Iris pigment epithelial cell (primary cell): ENCODE measurements at places on chromosomes 6 and 20.

DNA sequence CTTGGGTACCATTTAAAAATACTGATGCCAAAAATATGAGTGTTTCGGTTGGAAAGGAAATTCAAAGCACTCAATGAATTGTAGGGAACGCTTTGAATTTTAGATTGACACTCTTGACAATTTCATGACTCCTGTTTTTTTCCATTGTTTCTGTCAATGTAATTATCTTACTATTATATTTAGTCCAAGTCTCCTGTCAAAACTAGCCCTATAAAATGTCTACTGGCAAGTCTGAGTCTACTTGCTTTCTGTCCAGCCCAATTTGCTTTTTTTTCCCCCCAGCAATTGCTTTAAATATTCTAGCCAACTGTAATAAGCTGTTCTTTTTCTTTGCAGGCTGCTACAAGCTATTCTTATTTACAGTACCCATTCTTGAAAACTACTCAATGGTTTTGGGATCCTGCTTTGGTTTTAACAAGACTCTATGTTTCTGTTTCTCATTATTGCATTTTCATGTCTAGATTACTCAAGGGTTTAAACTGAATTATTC, 1103.9 kb upstream of the GJE1 start:
- DNase-seq = no peak

GRCh38 chr6:91865889-91866288, 1279.0 kb upstream of the MAP3K7 start:
- no peak for DNase-seq

DNA sequence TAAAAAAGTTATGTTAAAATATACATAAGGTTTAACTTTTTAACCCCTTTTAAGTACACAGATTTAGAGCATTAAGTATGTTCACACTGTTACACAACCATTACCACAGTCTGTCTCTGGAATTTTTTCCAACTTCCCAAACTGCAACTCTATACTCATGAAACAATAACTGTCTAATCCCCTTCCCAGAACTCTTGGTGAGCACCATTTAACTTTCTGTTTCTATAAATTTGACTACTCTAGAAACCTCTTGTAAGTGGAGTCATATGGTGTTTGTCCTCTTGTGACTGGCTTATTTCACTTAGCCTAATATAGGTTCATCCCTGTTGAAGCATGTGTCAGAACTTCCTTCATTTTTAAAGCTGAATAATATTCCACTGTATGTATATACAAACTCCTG, 98.1 kb downstream of the MAP3K7 start:
- DNase-seq = peak; percentile 20

GRCh38 chr6:149049230-149049629, 268.3 kb upstream of the TAB2 start:
- peak; percentile 65 for DNase-seq

DNA sequence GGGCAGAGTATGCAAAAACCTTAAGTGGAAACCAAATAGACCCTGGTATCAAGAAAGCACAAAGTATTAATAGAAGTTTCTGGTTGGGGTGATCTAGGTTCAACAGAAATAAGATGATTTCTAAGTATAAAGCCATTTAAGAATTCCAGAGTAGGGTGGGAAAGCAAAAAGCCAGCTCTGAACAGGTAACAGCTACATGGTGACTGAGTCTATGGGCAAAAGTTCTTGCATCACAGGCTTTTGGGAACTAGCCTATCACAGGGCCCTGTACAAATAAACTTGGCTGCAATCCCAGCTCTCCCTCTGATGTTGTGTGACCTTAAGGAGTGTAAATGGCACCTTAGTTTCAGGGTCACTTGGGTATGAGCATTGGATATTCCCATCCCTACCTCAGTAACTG, 5.5 kb downstream of the TCF19 start:
- peak; percentile 28 for DNase-seq

- DNase-seq = no peak
Observed at GRCh38 chr6:18340781-18341551, 46.2 kb upstream of the RNF144B start.

- DNase-seq = no peak
Observed at GRCh38 chr20:47665221-47665991, 119.9 kb downstream of the SULF2 start.

GRCh38 chr6:166514196-166514595, 72.3 kb downstream of the RAMACL start:
- DNase-seq = no peak

DNA sequence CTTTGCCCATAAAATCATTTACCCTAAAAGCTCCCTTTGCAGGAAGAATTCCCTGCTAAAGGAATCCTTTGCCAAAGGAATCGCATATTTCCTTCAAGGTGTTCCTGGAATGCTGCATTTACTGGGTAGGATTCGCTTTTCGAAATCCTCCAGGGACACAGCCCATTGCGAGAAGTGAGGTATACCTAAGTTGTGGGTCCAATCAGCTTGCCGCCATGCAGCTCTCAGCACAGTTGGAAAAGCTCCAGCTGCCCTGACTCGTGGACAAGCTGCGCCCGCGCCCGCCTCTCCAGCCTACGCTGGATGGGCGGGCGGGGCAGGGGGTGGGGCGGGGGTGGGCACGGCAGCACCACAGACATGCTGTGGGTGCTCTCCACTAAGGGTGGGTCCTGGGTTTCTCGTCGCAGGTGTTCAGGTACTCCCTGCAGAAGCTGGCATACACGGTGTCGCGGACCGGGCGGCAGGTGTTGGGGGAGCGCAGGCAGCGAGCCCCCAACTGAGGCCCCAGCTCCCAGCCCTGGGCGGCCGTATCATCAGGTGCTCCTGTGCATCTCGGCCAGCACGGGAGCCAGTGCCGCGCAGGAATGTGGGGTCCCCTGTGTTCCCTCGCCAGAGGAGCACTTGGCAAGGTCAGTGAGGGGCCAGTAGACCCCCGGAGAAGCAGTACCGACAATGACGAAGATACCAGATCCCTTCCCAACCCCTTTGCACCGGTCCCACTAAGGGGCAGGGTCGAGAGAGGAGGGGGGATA, 1.4 kb downstream of the NNAT start:
- DNase-seq = peak; percentile 68

GRCh38 chr20:13412806-13413445, 191.9 kb downstream of the ISM1 start:
- DNase-seq = peak; percentile 5

DNA sequence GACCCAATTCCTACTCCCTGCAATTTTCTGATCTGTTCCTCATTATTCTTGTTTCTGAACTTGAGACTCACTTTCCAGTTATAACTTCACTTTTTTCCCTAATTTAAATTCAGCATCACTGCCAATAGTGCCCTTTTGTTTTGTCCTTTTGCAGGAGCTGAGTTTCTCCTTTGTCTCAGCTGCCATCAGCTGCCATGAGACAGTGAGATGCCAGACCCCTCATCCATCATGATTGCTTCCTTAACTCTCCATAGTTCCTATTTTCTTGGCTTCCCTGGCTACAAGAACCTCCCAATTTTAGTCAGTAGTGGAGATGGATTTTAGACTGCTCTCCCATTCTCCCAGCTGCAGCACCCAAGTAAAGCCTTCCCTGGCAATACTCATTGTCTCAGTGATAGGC, 518.1 kb downstream of the HDGFL1 start:
- DNase-seq = no peak

DNA sequence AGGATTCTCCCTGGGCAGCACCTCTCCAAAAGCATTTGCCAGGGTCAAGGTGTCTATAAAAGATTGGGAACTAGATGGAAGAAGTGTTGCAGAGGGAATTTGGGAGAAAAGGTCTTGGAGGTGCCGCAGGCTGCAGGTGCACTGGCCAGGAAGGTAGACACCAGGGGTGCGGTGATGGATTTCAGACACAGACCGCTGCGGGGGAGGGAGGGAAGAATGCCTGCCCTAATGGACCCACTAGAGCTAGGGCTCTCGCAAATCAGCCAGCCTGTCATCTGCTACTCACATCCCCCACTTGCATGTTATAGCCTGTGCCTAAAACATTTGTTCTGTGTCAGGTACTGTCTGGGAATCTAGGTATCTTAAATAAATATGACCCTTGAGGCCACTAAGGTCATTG, 193.6 kb upstream of the SLC24A3 start:
- no peak for DNase-seq

DNA sequence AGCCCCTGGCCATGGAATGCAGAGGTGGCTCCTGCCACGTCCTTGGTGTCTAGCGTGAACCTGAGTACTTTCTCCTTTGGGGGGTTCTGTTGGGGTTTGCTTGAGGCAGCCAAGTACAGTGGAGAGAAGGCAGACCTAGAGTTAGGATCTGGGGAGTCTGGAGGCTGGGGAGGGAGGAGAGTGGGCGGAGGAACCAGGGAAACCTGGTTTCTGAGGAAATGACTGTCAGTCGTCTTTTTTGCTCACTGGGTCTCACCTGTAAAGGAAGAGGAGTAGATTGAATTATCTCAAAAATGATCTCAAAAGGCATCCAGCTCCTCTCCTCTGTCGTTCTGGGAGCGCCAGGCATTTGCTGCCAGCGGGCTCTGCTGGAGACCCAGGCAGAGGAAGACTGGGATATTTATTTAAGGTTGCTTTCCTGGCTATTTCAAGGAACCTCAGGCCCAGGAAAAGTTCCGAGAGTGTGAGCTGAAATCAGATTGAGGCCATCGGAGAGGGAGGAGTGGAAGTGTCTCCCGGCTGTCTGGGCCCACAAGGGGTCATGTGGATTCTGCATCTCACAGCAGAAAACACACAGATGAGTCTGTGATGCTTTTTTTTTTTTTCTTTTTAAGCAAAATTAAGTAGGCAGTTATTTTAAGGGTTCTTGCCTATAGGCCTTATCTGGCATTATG, 16.1 kb downstream of the EPB41L1 start:
- DNase-seq = no peak

DNA sequence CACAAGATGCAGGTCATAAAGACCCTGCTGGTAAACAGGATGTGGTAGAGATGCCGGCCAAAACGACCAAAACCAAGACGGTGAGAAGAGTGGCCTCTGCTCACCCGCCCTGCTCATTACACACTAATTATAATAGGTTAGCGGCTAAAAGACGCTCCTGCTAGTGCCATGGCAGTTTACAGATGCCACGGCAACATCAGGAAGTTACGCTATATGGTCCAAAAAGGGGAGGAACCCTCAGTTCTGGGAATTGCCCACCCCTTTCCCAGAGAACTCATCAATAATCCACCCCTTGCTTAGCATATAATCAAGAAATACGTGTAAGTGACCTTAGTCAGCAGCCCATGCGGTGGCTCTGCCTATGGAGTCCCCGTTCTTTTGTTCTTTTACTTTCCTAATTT, 17.6 kb downstream of the BHLHE23 start:
- no peak for DNase-seq
